ENCODE measurements at places on chromosomes 5 and 9. TPM values are rescaled to one million over a fixed set of nuclear protein-coding genes. Genes with fewer than 3 reads are reported as not detected.

DNA sequence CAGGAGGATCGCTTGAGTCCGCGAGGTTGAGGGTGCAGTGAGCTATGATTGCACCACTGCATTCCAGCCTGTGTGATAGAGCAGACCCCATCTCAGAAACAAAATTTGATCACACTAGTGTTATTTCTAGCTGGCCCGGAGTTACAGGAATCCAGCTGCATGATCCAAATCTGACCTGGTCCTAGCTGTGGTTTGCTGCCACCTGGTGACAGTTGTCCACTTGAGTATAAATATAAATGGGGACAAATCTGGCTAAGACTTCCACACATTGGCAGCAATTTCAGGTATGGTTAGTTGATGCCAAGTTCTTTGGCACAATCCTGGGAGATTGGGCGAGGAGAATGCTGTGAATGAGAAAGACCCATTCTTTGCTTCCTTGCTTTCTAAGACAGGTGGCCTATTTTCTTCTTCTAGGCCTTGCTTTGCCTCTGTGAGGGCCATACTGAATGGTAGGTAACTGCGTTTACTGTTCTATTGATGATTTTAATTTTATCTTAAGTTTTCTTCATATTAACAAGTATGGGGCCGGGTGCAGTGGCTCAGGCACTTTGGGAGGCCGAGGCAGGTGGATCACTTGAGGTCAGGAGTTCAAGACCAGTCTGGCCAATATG lies 35.4 kb downstream of the UBE2R2 start:
- no peaks in the 10 kb centered on the region for H3K27me3 ChIP-seq
- no peak overlapping the region for H3K4me3 ChIP-seq
- H3K4me1 ChIP-seq, result peaks cover 1% of the 10 kb centered on the region

DNA sequence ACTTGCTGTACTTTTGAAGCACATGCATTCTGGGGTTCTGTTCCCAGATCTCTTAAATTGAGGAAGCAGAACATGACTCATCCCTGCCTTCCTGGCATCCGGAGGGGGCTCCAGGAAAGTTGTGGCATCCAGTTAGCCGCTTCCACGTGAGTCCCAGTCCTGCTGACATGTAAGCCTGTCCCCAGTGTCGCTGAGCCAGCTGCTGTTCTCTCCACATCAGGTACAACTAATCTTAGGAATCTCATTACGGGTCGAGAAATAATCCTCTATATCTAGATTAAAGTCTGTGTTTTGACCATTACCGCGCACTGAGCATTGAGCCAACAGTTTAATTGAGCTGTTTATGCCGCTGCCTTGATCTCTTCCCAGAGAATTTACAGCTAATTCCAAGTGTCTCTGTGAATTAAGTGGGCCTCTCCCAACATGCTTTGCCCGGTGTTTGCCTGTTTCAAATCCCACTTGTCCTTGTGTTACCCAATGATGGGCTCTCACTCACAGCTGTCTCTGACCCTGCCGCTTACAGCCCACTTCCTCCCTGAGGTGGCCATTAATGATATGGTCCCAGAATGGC lies 10.5 kb upstream of the SHB start:
- no peaks in the 10 kb centered on the region for H3K36me3 ChIP-seq
- H3K4me1 ChIP-seq, result no peaks in the 10 kb centered on the region
- DNase-seq, result no peak

- H3K27me3 ChIP-seq, result no peaks in the 10 kb centered on the region
- no peak overlapping the region for H3K4me3 ChIP-seq
- no peak overlapping the region for H3K27ac ChIP-seq
- no peaks in the 10 kb centered on the region for H3K4me1 ChIP-seq
- DNase-seq, result no peak
- no peaks in the 10 kb centered on the region for H3K36me3 ChIP-seq
Measured at GRCh38 chr5:151021746-151022145, 1.4 kb downstream of the GPX3 start.

- no peaks in the 10 kb centered on the region for H3K36me3 ChIP-seq
- H3K4me3 ChIP-seq, result no peak overlapping the region
- H3K27ac ChIP-seq, result no peak overlapping the region
Measured at GRCh38 chr5:168829922-168830417, 250.8 kb upstream of the PANK3 start.

GRCh38 chr9:92463984-92464383 lies 18.3 kb downstream of the ASPN start:
- no peaks in the 10 kb centered on the region for H3K27me3 ChIP-seq
- H3K4me1 ChIP-seq, result peaks cover 13% of the 10 kb centered on the region
- no peak overlapping the region for H3K4me3 ChIP-seq
- no peak for DNase-seq

- no peak for DNase-seq
- H3K27me3 ChIP-seq, result no peaks in the 10 kb centered on the region
- no peaks in the 10 kb centered on the region for H3K4me1 ChIP-seq
Measured at GRCh38 chr5:178056935-178057334, 56.4 kb upstream of the N4BP3 start.

DNA sequence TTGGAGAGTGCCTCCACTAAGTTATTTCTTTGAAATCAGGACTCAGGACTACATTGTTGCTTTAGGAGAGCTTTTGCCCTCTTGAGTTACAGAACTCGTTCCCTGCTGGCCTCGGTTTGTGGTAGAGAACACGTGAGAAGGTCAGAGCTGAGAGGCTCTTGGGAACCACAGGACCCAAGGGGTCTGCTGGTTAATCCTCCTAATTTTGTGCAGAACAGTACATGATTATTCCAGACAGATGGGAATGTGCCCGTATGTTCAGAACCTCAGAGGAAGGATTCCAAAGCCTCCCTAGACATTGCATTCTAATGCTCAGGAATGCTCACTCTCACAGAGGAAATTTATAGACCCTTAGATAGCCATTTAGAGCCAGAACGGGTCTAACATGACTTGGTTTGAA lies 25.2 kb upstream of the BASP1 start:
- no peak for DNase-seq
- no peak overlapping the region for H3K27ac ChIP-seq
- H3K4me3 ChIP-seq, result no peak overlapping the region
- H3K27me3 ChIP-seq, result no peaks in the 10 kb centered on the region

GRCh38 chr5:56088967-56089829 lies 94.4 kb upstream of the IL6ST start:
- H3K4me1 ChIP-seq, result peaks cover 8% of the 10 kb centered on the region
- H3K4me3 ChIP-seq, result no peak overlapping the region
- no peaks in the 10 kb centered on the region for H3K27me3 ChIP-seq
- DNase-seq, result no peak

Gene SPINK1
- total RNA-seq, result 4.5 TPM

GRCh38 chr5:135709208-135709575 lies 125.3 kb upstream of the SLC25A48 start:
- H3K4me3 ChIP-seq, result no peak overlapping the region
- H3K27ac ChIP-seq, result no peak overlapping the region
- peaks cover 22% of the 10 kb centered on the region for H3K27me3 ChIP-seq
- DNase-seq, result no peak

Gene AFAP1L1
- 4.3 TPM for total RNA-seq

- H3K27ac ChIP-seq, result peak overlapping the region; percentile 80
- H3K27me3 ChIP-seq, result no peaks in the 10 kb centered on the region
- H3K4me1 ChIP-seq, result peaks cover 51% of the 10 kb centered on the region
- DNase-seq, result no peak
- no peaks in the 10 kb centered on the region for H3K36me3 ChIP-seq
- peak overlapping the region; percentile 47 for H3K4me3 ChIP-seq
Measured at GRCh38 chr5:168291964-168292785, 730 bp downstream of the WWC1 start.

- no peaks in the 10 kb centered on the region for H3K27me3 ChIP-seq
- no peak for DNase-seq
- no peak overlapping the region for H3K4me3 ChIP-seq
- no peaks in the 10 kb centered on the region for H3K4me1 ChIP-seq
Measured at GRCh38 chr5:112005623-112005930, 248.6 kb upstream of the NREP start.

GRCh38 chr9:94560237-94560636 lies 5.4 kb downstream of the PCAT7 start:
- no peak overlapping the region for H3K4me3 ChIP-seq
- H3K36me3 ChIP-seq, result no peaks in the 10 kb centered on the region
- DNase-seq, result no peak
- H3K27ac ChIP-seq, result no peak overlapping the region

GRCh38 chr9:70746760-70747159 lies 332.3 kb upstream of the KLF9 start:
- no peaks in the 10 kb centered on the region for H3K4me1 ChIP-seq
- no peak overlapping the region for H3K27ac ChIP-seq
- H3K36me3 ChIP-seq, result no peaks in the 10 kb centered on the region

Gene PFN3
- not detected for total RNA-seq

- DNase-seq, result no peak
- H3K4me1 ChIP-seq, result no peaks in the 10 kb centered on the region
- H3K36me3 ChIP-seq, result no peaks in the 10 kb centered on the region
- H3K27me3 ChIP-seq, result peaks cover 18% of the 10 kb centered on the region
- no peak overlapping the region for H3K27ac ChIP-seq
- H3K4me3 ChIP-seq, result no peak overlapping the region
Measured at GRCh38 chr5:59575648-59576445, 317.7 kb downstream of the PDE4D start.

DNA sequence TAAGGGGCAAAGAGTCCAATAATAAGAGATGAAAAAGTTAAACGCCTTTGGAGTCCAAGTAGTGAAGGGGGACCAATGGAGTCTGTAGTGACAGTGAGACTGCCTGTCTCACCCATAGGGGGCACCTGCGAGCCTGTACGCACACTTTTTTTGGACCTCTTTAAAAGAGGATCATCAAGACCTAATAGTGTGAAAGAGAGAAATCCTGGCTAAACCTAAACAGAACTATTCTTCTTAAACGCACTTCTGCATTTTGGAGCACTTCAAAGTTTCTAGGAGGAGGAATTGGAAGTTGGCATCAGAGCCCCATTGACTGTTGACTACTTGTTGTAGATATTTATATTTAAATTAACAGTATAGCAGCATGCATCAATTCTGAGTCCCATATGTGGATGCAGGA lies 636.1 kb upstream of the KLF4 start:
- H3K4me1 ChIP-seq, result no peaks in the 10 kb centered on the region
- H3K36me3 ChIP-seq, result no peaks in the 10 kb centered on the region
- no peaks in the 10 kb centered on the region for H3K27me3 ChIP-seq
- H3K4me3 ChIP-seq, result no peak overlapping the region
- DNase-seq, result no peak

GRCh38 chr5:142053426-142054151 lies 40.8 kb upstream of the GNPDA1 start:
- peaks cover 20% of the 10 kb centered on the region for H3K4me1 ChIP-seq
- no peak overlapping the region for H3K27ac ChIP-seq
- peak; percentile 27 for DNase-seq
- H3K36me3 ChIP-seq, result no peaks in the 10 kb centered on the region
- H3K4me3 ChIP-seq, result no peak overlapping the region

DNA sequence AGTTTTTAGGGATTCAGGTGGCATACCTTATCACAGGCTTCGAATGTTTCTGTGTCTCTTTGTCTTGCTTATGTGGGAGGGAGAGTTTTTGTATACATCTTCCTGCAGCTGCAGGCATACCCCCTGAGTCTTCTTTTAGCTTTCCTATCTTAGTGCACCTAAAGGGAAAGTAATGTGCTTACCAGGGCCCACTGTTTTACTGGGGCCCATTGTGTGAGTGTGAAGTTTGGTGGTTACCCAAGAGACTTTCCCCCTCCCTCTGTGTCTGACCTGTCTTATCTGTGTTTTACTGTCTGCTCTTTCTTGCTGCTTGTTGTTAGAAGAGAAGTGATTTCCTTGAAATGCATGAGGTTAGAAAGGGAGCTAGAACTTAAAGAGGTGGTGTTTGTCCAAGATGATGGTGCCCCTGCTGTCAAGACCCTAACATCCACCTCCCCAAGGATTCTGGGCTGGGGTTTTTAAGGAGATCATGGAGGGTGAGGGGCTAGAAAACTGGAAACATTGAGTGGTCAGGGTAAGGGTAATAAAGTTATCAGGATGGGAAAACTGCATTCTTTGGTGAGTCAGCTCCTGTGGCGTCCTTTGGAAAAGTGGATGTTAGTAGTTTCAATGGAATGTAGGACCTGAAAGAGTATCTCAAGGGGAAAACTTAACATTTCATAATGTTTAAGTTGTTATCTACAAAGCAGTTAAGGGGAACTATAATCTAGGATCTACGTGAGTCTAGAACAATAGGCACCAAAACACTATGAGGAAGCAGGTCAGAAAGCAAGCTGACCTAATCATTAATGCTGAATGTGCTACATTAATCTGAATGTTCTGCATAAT lies 583.5 kb upstream of the TUSC1 start:
- DNase-seq, result no peak
- no peak overlapping the region for H3K27ac ChIP-seq
- no peaks in the 10 kb centered on the region for H3K27me3 ChIP-seq
- no peak overlapping the region for H3K4me3 ChIP-seq
- no peaks in the 10 kb centered on the region for H3K4me1 ChIP-seq

Gene SPINK5
- total RNA-seq, result not detected

- H3K27ac ChIP-seq, result no peak overlapping the region
- no peaks in the 10 kb centered on the region for H3K27me3 ChIP-seq
- H3K4me1 ChIP-seq, result no peaks in the 10 kb centered on the region
- no peak for DNase-seq
- H3K4me3 ChIP-seq, result no peak overlapping the region
Measured at GRCh38 chr5:123182072-123182471, 93.0 kb downstream of the PRDM6 start.

GRCh38 chr5:2651116-2651515 lies 100.4 kb downstream of the IRX2 start:
- H3K4me1 ChIP-seq, result no peaks in the 10 kb centered on the region
- no peaks in the 10 kb centered on the region for H3K36me3 ChIP-seq
- no peak overlapping the region for H3K27ac ChIP-seq
- H3K27me3 ChIP-seq, result no peaks in the 10 kb centered on the region

- H3K27me3 ChIP-seq, result no peaks in the 10 kb centered on the region
- no peak overlapping the region for H3K4me3 ChIP-seq
- no peaks in the 10 kb centered on the region for H3K36me3 ChIP-seq
- peaks cover 57% of the 10 kb centered on the region for H3K4me1 ChIP-seq
Measured at GRCh38 chr5:150498501-150498900, 9.4 kb upstream of the NDST1 start.

DNA sequence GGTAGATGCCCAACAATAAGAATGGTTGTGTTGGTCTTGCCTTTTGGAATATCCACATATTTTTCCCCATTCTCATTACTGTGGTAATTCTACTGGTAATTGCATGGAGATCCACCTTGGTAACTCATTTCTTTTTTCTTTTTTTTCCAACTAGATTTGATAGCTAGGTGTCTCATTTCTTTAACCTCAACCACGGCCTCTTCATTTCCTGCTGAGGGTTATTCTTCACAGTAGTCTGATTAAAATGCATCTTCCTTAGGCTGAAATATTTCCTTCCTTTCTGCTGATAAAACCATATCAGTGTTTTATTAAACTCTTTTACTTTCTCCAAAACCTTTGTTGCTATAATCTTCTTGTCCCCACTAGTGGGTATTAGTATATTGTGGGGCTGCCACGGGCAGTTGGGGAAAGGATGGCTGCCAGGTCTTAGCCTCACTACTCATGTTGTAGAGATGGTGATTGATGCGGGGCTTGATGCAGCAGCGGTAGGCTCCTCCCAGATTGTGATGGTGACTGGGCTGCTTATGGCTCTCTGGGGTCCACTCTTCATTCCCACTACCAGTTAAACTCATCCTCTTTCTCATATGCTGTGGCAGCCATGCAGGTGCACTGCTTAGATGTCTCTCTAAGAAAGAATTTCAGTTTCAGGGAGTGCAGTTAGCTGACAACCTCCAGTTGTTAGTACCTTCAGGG lies 35.9 kb downstream of the KIF2A start:
- H3K36me3 ChIP-seq, result no peaks in the 10 kb centered on the region
- no peak overlapping the region for H3K4me3 ChIP-seq
- DNase-seq, result no peak
- H3K4me1 ChIP-seq, result no peaks in the 10 kb centered on the region
- no peak overlapping the region for H3K27ac ChIP-seq
- no peaks in the 10 kb centered on the region for H3K27me3 ChIP-seq

Gene PCDHGA4
- not detected for total RNA-seq

Measured in HCT116 (cell line).